ENCODE measurements at places on chromosomes 5 and 9.

DNA sequence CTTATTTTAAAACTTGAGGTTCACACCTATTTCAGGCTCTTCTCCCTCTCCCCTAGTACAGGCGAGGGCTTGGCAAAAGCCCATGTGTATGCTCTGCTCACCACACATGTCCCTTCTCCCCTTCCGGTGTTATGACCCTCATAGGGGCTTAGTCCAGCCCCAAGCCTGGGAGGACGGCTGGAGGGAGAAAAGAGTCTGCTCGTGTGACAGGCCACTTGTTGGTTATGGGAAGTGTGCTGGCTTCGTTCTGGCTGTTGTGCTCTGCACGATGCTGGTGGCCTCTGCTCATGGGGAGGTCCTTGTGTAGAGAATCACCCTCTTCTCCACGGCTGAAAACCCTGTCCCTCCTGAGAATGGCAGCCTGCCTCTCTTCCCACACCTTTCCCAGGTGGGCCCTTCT is 11.1 kb downstream of the PTTG1 start:
- no peak for DNase-seq

- DNase-seq, result no peak
These were observed 138.4 kb downstream of the C9orf152 start for GRCh38 chr9:110069326-110070248.

GRCh38 chr9:125409217-125409636 is 147.6 kb downstream of the GAPVD1 start:
- DNase-seq, result no peak

DNA sequence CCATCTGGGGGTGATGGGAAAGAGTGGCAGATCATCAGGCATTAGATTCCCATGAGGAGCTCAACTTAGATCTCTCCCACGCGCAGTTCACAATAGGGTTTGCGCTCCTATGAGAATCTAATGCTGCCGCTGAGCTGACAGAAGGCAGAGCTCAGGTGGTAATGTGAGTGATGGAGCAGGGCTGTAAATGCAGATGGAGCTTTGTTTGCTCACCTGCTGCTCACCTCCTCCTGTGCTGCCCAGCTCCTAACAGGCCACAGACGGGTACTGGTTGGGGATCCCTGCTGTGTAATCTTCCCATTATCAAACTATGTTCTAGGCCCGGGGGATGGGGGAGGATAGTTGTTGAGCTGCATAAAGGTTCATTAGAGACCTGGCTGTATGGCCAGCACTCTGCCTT is 58.4 kb downstream of the UGCG start:
- no peak for DNase-seq

DNA sequence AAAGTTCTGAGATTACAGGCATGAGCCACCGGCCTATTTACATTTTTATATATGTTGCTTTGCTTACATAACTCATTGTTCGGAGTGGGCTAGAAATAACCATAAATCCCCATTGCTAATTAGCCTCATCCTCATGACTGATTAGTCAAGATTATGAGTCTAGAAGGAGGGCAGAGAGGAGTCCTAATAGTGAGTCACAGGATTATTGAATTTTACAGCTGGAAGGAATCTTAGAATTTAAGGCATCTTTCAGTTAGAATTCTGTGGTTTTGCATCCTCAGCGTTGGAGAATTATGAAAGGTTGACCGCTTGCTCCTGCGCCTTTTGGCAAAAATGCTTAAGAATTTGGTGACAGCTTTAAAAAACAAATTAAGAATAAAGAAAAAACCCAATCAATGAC is 2.6 kb upstream of the PBX3 start:
- DNase-seq, result no peak

GRCh38 chr5:71839096-71839884 is 120.2 kb downstream of the CARTPT start:
- no peak for DNase-seq

DNA sequence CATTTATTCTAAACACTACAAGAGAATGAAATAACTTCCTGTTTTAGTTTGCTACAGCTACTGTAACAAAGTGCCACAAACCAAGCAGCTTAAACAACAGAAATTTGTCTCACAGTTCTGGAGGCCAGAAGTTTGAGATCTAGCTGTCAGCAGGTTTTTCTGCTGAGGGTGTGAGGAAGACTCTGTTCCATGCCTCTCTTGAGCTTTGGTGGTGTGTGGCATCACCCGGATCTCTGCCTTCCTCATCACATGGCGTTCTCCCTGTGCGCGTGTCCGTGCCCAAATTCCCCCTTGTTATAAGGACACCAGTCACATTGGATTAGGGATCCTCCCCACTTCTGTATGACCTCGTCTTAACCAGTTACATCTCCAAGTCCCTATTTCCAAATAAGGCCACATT is 97.7 kb downstream of the CFAP95 start:
- no peak for DNase-seq

GRCh38 chr5:159052401-159053011 is 47.2 kb downstream of the EBF1 start:
- DNase-seq, result no peak

DNA sequence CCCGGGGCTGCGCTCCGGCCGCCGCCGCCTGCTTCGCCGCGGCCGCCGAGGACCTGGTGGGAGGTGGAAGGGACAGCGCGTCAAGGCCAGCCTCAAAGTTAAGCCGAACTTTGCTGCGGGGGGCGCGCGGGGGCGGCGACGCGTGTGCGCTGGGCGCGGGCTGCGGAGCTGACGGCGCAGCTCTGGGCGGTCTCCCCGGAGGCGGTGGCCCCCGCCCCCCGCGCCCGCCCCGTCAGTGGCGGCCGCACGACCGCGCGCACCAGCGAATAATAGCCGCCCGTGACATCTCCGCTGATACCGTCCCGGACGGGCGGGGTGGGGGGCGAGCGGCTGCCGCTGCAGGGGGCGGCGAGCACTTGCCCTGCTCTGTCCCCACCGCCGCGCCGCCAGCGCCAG is 579 bp upstream of the FAM78A start:
- no peak for DNase-seq

DNA sequence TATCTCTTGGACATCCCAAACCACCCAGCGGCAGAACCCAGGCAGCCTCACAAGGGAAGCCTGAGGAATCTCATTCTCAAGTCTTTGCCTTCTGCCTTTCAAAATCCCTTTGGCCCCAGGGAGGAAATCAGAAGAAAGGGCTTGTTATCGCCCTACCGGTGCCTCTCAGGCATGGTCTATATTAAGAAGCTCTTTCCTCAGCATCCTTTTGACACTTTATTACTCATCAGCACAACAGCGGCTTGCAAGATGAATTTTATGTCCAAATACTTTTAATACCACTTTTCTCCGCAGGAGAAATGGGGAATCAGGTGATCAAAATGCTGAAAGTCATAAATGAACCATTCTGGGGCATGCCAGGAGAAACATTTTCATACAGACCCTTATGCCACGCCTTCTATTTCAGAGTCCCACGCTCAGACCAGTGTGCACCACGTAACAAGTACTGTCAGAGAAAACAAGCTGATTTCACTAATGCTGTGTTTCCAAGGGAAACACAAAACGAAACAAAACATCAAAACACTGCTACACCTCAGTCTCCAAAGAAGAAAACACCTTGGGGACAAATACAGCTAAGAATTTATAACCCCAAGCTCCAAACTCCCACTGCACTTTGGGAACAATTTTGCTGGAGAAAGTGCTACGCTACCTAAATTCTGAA is 30.0 kb downstream of the RAPGEF1 start:
- no peak for DNase-seq
